AG09319 (cell line): ENCODE measurements at places on chromosomes 7 and 10.

DNA sequence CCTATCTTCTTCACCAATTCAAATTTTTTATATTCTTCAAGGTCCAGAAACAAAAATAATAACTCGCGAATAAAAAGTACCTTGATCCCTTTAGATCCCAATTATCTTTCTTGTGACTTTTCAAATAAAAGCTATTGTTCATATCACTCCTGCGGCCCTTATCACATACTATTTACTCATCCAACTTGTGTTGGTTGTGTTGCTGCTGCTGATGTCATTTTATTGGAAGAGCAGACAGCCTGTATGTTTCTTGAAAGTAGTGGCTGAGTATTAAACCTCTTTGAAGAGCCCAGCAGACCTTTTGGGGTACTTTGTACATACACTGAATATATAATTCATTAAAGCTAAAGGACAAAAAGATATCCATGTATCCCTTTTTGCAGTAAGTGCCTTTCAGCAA lies 231.7 kb downstream of the CTNNA3 start:
- DNase-seq = no peak

- DNase-seq = no peak
Observed at GRCh38 chr7:3641582-3641981, 340.5 kb downstream of the SDK1 start.

- no peak for DNase-seq
Observed at GRCh38 chr10:89301232-89301631, 614 bp upstream of the IFIT2 start.

DNA sequence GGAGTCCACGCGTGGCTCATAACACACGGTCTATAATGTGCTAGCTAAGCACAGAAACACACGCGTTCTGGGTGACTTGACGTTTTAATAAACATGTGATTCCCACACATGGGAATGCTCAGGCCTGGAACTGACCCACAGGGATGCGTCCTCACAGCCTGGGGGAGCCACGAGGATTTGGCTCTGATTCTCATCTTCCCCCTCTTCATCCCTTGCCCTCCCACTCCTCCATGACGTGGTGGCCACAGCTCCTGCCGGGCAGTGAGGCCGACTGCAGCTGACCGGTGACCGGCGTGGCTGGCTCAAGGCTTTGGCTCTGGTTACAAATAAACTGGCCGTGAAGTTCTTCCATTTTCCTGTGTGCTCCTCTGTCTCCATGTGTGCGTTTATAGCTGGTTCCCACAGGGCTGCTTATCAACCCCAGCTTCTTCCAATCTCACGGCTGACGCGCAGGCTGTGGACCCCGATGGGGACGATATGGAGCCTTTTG lies 40.9 kb upstream of the KLF6 start:
- DNase-seq = no peak

GRCh38 chr10:13608246-13608853 lies 21.6 kb downstream of the PRPF18 start:
- DNase-seq = no peak

GRCh38 chr10:95187617-95188016 lies 6.4 kb upstream of the ACSM6 start:
- no peak for DNase-seq

GRCh38 chr7:4928445-4928844 lies 30.5 kb downstream of the MMD2 start:
- no peak for DNase-seq

- DNase-seq = no peak
Observed at GRCh38 chr10:30041196-30042105, 17.9 kb downstream of the JCAD start.

DNA sequence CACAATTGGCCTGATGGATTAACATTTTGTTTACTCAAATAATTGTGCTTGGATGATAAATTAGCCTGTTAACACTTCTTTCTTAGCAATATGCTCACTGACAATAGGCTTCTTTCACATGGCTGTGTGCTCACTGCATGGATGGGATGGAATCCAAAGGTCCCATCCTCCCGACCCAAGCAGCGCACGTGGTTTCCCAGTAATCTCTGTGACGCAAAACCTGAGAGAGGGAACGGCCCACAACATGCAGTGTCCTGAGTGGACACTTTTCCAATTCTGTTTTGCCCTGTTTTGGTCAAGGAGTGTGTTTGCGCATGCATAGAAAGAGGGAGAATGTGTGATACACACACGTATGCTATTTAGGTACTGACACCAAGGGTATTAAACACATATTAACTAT lies 42.1 kb upstream of the RASGEF1A start:
- DNase-seq = no peak

DNA sequence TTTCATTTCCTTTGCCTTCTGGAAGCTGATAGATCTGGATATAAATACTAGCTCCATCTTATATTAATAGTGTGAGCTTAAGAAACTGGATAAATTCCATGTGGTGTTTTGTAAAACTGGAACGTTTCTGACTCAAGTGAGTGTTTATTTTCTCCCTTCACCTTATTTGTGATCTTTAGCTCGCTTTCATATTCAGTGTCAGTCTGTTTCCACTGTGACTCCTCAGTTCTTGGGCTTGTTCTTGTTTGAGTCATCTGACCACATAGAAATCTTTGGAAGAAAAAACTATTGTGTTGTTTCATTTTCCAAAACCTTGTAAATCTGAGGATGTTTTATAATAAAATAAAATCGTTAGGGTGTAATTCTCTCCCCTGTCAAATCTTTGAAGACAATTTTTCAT lies 186.4 kb downstream of the POLR1F start:
- no peak for DNase-seq

DNA sequence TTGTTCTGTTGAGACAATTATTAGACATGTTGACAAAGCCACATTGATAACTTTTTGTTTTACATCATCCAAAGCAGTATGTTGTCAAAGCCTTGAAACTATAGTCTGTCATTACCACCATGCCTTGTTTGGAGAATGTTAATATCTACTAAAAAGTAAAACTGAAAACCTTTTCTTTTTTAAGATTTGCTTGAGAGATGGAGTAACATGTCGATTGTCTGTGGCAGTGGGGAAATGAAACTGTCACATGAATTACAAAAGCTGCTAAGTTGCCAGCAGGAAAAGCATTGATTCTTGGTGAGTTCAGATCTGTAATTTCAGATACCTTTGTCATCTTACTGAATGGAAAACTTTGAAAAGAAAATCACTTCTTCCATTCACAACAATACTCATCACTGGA lies 69.1 kb downstream of the TFPI2 start:
- no peak for DNase-seq

GRCh38 chr10:21068026-21068656 lies 171.0 kb upstream of the NEBL start:
- DNase-seq = no peak

- no peak for DNase-seq
Observed at GRCh38 chr10:34647160-34647559, 167.9 kb downstream of the PARD3 start.

- no peak for DNase-seq
Observed at GRCh38 chr7:140631021-140631420, 9.6 kb downstream of the DENND2A start.

- peak; percentile 47 for DNase-seq
Observed at GRCh38 chr10:69004821-69005220, 16.2 kb downstream of the KIFBP start.

GRCh38 chr7:20079080-20079479 lies 138.1 kb downstream of the MACC1 start:
- DNase-seq = no peak

DNA sequence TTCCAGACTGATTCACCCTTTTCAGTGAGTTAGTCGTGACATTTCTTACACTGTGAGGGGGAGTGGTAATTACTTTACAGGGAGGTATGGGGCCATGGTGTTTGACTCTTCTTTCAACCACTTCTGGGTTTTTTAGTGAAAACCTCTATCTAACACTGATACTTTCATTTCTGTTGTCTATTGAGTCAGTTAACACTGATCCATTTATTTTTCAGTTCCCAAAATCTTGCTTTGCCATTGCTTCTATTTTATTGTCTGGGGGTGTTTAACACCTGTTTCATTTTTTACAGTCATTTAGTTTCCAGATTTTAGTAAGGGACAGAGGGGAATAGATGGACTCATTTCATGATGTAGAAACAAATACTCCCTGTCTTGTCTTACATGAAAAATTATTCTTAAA lies 61.5 kb downstream of the HELLS start:
- no peak for DNase-seq

- DNase-seq = peak; percentile 87
Observed at GRCh38 chr7:100065452-100066186, 15.9 kb downstream of the ZNF3 start.

DNA sequence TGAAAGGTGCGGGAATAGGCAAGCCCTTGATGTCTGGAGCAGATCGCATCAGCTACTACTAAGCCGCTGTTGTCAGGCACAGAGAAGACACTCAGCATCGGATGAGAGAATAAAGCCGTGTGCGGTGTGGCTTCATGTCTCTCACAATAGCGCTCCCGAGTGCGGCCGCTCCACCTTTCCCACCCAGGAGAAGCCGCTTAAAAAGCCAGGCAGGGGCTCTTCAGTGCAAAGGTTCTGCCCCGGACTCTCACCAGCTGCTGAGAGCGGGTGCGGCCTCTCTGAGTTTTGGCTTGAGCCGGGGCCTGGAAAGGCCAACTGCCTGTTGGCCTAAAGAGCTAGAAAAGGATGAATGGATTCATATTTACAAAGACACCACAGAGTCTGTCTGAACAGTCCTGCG lies 600.6 kb downstream of the DNAJB6 start:
- no peak for DNase-seq

GRCh38 chr10:5723692-5724091 lies 39.1 kb downstream of the TASOR2 start:
- no peak for DNase-seq

DNA sequence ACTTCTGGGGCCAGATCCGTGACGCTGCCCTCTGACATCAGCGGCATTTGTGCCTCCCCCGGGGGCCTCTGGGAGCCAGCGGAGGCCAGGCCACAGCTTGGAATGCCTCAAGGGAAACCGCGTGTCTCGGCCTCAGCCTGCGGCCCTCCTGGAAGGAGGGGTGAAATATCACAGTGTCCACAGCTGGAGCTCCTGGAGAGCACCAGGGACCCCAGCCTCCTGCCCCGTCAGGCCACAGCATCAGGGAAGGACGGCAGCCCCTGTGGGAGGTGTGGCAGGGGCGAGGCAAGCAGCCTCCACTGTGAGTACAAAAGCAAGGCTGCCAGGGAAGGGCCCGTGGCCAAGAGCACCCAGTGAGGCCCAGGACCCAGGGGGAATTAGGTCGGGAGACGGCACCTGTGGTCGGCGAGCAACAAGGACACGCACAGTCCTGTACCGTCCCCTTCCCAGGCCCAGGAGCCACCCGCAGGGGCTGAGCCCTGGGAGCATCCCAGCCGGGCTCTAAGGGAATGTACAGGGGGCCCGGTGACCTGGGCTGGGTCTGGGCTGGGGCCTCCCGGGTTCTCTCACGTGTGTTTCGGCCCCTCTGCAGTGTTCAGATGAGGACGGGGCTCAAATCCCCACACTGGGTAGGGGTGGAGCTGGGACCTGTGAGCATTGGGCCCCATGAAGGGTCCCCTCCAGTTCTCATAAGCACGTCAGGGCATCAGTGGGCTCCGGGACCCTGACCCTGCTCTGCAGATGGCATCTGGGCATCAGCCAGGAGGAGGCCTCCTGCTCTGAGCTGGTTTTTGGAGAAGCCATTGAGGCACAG lies 18.7 kb upstream of the KNDC1 start:
- no peak for DNase-seq

- DNase-seq = no peak
Observed at GRCh38 chr7:106239406-106239805, 45.4 kb downstream of the NAMPT start.

DNA sequence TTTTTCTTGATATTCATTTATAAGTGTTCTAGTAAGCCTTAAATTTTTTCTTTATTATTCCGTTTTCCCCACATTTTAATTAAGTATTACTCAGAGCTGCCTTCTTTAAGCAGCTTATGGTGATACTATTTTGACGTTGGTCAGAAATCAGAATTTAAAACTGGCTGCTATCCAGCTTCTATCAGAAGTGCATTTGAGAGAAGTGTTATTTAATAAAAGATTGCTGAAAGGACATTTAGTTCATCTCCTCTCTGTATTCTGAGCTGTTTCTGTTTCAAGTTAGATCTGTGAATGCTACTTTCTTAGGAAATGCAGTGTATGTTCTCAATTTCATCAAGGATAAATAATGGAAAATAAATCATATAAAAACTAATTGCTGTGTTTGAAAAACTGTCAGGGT lies 17.4 kb downstream of the KLHL7 start:
- DNase-seq = no peak

DNA sequence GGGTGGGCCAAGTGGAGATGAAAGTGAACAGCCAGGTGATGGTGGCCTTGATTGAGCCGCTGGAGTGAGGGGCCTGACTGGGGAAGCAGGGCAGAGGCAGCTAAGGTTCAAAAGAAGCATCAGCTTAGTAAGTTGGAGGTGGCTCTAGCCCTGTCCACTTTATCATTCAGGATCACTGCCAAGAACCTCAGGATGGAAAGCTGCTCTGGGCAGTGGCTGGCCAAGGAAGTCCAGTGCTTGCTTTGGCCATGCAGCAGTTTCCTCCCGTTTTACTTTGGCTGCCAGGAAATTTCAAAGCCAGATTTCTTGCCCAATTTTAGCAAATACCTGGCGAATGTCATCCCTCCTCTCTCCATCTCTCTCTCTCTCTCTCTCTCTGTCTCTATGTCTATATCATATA lies 384.9 kb downstream of the PLXNA4 start:
- DNase-seq = no peak

DNA sequence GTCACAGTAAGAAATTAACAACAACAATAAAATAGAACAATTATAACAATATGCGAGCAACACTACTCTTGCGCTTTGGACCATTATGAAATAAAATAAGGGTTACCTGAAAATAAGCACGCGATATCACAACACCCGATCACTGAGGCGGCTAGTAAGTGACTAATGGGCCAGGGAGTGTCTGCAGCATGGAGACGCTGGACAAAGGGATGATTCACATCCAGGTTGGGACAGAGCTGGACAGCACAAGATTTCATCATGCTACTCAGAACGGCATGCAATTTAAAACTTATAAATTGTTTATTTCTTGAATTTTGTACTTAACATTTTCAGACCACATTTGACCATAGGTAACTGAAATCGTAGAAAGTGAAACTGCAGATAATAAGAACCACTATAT lies 15.6 kb downstream of the HIBADH start:
- DNase-seq = no peak

DNA sequence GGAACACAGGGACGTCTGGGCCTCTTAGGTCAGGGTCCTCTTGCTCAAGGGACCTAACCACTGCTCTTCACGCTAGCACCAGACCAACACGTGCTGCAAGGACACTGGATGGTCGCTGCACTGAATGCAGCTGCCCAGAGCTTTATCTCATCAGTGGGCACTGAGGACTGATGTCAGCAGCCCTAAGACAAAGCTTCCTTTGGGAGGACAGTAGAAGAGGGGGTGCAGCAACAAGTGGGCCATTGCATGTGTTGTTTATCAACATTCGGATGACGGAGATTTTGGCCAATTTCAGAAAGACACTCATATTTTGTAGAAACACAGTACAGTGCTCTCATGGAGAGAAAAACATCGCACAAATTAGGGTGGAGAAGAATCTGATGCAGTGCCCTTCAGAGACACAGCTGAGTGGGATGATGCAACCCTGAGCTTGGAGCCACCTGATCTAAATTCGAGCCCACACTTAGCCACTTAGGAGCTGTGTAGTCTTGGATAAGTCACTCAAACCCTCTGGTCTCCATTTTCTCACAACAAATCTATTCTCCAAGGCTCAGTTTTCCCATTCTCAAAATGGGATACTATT lies 1.7 kb downstream of the OPALIN start:
- no peak for DNase-seq

- DNase-seq = no peak
Observed at GRCh38 chr7:15829691-15830090, 143.2 kb upstream of the MEOX2 start.
